ENCODE measurements at places on chromosomes 5 and 9.

- no peak for DNase-seq
Measured at GRCh38 chr5:140413230-140413629, 11.6 kb downstream of the ANKHD1 start.

DNA sequence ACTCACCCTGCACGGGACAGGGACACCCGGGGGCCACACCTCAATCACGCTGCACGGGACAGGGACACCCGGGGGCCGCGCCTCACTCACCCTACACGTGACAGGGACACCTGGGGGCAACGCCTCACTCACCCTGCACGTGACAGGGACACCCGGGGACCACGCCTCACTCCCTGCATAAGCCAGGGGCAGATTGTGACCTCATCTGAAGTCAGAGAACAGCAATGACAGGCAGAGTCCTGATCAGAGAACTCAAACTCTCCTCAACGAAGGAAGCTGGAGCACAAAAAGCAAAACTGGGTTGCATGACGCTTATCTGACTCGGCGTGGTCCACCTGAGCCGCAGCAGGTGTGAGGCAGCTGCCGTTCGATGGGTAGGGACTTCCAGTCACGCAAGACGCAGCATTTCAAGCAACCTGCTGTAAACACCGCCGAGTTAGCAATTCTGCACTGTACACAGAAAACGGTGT is 3.2 kb downstream of the TERT start:
- DNase-seq: no peak

GRCh38 chr9:14094491-14094890 is 219.4 kb downstream of the NFIB start:
- DNase-seq: no peak

GRCh38 chr9:93702261-93702660 is 125.9 kb downstream of the PHF2 start:
- no peak for DNase-seq

DNA sequence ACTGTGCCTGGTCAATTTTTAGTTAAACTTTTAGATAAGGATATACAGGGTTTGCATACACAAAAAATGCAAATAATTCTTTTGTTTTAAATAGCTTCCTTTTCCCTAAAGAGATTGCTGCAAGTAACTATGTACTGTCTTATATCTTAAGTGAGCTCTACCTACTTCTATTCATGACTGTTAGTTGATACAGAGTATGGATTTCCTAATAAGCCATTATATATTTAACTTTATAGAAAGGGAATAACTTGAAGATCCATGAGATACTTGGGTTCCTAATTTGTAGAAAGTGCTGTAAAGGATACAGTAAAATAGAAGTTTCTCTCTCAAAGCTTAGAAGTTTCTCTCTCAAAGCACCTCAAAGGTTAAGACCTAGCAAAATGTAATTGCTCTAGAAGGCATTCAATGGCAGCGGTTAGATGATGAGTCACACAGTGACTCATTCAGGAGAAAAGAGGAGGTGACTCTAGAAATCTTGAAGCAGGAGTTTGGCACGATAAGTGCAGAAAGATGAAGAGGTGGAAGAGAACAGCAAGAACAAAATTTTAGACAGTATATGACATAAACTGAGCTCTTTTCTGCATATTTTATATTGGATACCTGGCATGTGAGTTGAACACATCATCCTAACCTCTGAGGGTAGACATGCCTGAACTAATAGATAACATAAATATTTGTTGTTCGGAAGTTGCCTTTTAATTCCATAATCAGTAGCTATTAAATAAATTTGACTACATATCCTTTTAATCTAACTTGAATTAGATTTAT is 5.5 kb upstream of the DNAJC21 start:
- DNase-seq: no peak

GRCh38 chr9:136014924-136015633 is 53.9 kb upstream of the UBAC1 start:
- no peak for DNase-seq

GRCh38 chr5:83177803-83178202 is 100.5 kb downstream of the XRCC4 start:
- DNase-seq: no peak

DNA sequence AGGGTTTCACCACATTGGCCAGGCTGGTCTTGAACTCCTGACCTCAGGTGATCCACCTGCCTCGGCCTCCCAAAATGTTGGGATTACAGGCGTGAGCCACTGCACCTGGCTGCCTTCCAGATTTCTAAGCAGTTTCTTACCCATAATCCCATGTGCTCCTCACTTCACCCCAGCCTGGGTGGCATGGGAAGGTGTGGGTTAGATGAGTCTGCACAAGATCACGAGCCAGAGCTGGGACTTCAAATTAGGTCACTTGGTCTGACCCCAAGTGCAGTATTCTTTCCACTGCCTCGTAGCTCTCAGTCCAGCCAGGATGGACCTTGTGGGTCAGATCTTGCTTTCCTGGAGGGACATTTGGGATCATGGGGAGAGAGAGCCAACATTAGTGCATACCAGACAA is 37.5 kb upstream of the STRBP start:
- no peak for DNase-seq

DNA sequence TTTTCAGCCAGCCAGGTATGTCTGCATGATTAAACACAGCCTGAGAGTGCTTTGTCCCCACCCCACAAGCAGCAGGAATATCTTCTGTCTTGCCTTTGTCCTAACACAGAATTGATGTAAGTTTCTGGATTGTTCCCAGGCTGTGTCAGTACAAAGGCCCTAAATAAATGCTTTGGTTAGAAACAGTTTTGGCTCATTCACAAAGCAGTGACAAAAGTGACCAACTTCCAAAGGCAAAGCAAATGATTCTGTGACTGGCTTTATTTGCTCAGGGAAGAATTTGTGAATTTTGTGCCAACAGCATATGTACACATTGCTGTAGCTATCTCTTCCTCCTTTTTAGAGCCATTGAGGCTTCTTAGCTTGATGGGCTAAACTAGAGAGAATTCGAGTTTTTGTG is 133.7 kb downstream of the PLPPR1 start:
- DNase-seq: no peak

GRCh38 chr5:72319976-72320752 is at the start of the genes MRPS27 and PTCD2:
TSS of gene MRPS27 (minus strand) at chr5:72320240. CDS start at chr5:72320221, 19 bp downstream.
TSS of gene PTCD2 (plus strand) at chr5:72320373. CDS start at chr5:72320383, 10 bp downstream.
- DNase-seq: peak; percentile 82

GRCh38 chr9:134408389-134408788 is 82.1 kb downstream of the RXRA start:
- no peak for DNase-seq

DNA sequence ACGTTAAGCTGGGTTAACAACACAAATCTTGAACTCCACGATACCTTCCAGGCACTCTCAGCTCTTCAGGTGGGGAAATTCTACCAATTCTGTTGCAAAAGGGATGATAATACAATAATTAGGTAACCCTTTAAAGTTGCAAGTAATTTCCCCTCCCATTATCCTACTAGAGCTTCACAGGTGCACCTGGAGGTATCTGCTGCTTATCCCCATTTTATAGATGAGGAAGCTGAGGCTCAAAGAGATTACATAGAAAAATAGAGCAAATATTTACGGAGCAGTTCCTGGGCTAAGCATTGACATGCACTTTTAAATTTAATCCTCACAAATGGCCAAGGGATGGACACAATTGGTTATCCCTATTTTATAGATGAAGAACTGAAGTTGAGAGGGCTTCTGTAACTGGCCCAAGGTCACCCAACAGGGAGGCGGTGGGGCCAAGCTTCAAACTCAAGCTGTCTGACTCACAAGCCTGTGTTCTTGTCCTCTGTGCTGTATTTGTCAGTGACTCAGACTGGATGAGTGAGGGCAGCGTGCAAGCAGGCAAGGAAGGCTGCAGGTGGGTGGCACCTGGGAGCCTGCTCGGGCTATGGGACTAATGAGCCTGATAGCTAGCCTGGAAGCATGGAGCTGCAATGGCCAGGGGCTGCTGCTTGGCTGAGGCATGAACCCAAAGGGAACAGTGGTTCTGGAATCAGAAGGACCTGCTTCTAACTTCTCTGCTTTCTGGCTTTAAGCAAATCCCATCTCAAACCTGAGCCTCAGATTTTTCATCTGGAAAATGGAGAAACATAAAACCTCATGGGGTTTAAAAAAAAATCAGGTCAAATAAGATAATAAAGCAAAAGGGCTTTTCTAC is 105.5 kb downstream of the PDE6A start:
- DNase-seq: no peak

GRCh38 chr5:43514471-43514815 is 505 bp downstream of the C5orf34 start:
- DNase-seq: no peak

DNA sequence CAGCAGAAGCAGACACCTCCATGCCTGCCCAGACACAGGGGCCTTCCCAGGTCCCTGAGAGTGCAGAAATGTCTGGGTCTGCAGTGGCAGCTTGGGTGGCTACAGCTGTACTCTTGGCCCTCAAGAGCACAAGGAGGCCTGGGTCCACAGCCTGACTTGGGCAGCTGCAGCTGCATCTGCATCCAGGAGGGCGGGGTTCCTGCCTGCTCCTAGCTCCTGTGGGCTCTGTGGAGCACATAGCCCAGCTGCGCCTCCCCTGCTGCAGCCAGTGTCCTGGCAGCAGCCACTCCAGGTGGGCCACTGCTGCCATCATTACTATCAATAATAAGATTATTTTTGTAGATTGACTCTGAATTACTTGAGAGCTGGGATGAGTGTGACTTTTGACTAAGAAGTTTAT is 162.0 kb upstream of the PTCH1 start:
- no peak for DNase-seq

- DNase-seq: no peak
Measured at GRCh38 chr9:78011049-78011448, 20.6 kb downstream of the GNAQ start.

GRCh38 chr5:169635936-169636335 is 1.1 kb upstream of the DOCK2 start:
- DNase-seq: no peak

DNA sequence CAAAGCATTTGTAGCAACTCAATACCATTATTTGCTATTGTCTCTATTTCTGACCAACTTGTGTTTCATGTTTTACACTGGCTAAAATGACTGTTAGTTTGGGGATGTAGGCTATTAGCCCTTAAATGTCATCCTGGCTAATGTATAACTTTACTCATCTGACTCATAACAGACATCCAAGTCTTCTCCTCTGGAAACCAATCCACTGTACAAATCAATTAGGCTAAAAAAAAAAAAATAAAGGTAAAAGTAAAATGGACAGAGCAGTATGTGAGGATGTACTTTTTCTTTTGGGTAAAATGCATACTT is 20.6 kb downstream of the MEGF9 start:
- no peak for DNase-seq

- no peak for DNase-seq
Measured at GRCh38 chr5:158434749-158435148, 575.8 kb upstream of the CLINT1 start.

DNA sequence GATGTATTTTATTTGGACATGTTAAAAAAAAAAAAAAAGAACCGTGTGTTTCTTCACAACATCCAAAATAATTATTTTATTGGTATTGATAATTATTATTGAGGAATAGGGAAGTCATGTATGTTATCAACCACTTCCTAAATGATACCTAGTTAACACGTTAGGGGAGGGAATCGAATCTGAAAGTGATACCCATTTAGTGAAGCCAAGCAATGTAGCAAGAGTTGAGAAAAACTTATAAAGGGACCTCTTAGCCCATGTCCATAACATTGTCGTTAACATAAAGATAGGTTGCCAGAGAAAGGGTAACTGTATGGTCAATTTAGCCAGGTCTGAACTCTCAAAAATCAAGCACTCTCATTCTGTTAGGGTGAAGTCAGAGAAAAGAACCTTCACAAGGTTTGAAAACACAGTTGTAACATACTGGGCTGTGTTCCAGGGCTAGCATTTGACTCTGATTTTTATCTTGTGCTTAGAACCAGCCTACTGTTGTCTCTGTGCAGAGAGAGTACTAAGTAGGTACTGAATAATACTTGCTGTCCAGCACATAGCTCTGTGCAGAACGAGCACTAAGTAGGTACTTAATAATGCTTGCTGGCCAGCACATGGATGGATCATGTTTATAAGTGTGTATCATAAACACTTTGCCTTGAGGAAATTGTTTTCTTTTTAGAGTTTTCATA is 60.4 kb downstream of the GHR start:
- no peak for DNase-seq

DNA sequence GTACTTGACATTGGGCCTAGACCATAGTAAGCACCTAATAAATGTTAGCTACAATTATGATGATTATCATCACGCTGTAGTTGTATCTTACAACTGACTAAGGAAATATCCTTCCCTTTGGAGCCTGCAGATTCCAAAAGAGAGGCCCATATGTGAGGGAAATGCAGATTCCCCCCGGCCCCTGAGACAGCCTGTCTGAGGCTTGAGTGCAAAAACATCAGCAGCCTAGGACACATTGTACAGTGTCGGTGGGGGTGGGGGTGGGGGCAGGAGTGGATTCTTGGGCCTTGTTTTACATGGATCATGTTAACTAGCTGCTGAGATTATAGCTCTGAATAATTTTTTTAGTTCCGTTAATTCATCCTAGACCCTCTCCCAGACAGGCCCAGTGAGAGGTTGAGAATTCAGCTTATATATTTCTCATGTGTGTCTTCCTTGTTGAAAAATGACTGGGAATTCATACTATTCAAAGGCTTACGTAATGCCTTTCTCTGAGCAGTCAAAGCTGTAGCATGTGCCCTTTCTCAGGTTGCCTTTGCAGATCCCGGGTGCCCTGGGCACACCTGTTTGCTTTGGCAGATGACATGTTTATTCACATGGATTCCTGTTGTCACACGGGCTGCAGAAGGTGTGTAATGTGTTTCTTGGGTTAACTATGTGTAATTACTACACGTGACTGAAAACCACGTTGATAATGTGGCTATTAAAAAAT is 262.8 kb downstream of the NR3C1 start:
- no peak for DNase-seq

DNA sequence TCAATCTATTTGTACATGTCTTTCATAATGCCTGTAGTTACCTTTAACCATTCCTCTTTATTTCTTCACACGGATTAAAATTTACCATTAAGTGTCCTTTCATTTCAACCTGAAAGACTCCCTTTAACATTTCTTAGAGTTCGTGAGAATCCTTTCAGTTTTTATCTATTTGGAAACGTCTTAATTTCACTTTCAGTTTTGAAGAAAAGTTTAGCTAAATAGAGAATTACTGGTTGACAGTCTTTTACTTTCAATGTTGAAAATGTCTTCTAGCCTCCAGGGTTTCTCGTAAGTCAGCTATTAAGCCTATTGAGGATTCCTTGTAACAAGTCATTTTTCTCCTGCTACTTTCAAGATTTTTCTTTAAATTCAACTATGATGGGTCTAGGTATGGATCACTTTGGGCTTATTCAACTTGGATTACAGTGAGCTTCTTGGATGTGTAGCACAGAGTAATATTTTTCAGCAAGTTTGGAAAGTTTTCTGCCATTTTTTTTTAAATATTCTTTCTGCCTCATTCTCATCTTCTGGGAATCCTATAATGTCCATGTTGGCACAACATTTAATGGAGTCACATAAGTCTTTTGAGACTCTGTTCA is 48.5 kb downstream of the RFX3 start:
- DNase-seq: no peak

Data from stimulated activated CD8-positive, alpha-beta memory T cell treated with anti-CD3 and anti-CD28 coated beads, Interleukin-7, amount 100 ng/mL, for 1 hour (primary cell).